WERI-Rb-1 (cell line): ENCODE measurements at places on chromosomes 4 and X.

GRCh38 chr4:117623326-117623725 is 411.0 kb upstream of the NDST3 start:
- no peak for DNase-seq

GRCh38 chrX:1537031-1537715 is at the start of gene P2RY8:
Gene P2RY8, minus strand, starts transcription at chrX:1537185. Its CDS starts 70,627 bp downstream, at chrX:1466558.
- DNase-seq = no peak

- no peak for DNase-seq
Measured at GRCh38 chr4:142030010-142030409, 393.6 kb downstream of the IL15 start.

DNA sequence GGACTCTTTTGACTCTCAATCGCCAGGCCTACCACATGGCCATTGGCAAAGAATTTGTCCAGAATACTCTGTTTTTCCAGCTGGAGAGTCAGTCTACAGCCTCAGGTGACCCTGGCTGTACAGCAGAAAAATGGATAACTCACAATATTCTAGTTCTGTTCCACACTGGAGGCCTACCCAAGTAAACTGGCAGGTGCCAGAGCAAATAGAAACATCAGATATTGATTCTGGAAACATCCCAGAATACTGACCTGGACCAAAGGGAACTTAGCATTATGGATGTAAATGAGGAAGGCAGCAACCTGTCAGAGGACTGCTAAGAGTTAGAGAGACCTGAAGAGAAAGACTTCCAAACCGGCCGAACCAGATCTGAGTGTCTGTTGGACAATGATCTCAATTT is 147.9 kb upstream of the SMAD1 start:
- DNase-seq = no peak

DNA sequence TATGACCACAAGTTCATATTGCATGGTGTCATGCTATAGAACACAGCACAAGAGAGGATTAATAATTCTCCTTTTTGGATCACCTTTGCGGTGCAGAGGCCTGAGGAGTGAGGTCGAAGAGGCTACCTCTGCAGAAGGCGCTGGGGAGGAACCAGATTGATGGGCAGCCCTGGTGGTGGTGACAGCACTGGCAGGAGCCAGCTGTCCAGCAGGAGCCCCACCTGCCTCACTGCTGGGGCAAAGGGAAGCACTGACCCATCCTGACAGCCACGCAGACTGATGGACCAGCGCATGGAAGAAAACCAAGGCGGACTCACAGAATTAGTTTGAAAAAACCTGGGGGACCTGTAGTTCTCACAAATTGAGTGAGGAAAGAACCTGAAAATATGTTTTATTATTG is 50.9 kb downstream of the COX18 start:
- DNase-seq = peak; percentile 15
